NAMALWA (cell line): ENCODE measurements at places on chromosomes 1 and 21.

GRCh38 chr1:1304331-1305299, 3.1 kb downstream of the ACAP3 start:
- DNase-seq: no peak

- DNase-seq: no peak
These were observed 923 bp upstream of the SHC1 start for GRCh38 chr1:154971341-154971998.

DNA sequence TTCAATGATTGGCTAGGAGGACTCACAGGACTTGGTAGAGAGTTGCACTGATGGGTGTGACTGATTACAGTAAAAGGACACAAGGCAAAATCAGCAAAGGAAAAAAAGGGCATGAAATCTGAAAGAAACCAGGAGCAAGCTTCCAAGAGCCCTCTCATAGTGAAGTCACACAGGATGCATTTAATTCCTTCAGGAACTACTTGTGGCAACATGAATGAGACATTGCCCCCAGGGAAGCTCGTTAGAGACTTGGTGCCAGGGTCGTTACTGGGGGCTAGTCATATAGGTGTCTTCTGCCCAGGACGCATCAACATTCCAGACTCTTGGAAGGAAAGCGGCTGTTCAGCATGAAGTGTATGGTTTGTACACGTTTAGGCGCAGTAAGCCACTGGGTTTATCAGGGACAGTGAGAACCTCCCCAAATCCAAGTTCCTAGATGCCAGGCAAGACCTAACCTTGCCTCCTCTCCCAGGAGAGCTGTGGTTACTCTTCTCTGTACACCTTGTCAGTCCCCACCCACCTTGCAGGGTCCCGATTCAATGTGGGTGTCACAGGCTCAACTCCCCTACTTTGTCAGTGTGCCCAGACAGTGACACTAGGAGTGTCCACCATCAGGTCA, 26.0 kb upstream of the C2CD2 start:
- DNase-seq: no peak

DNA sequence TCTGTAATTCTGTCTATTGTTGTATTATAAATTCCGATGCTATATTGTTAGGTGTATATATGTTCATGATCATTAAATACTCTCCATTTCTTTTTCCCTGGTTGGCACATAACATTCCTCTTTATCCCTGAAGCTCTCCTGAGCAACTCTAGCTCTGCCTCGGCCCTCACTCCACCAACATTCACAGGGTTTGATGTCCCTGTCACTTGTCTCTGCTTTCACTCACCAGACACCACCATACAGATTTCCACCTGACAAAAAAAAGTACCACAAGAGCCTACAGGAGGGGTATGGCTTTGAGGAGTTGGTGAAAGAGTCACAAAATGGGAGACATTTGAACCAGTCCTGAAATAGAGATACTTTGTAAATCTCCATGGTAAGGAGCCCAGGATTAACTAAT, 8.8 kb upstream of the TSPEAR start:
- no peak for DNase-seq

GRCh38 chr21:40146216-40146837, 279.1 kb downstream of the PCP4 start:
- DNase-seq: no peak
